Effector CD8-positive, alpha-beta T cell (primary cell): ENCODE measurements at places on chromosomes 2 and 18.
A peak's percentile ranks its signal among the peaks of the same experiment; 100 is the strongest.

DNA sequence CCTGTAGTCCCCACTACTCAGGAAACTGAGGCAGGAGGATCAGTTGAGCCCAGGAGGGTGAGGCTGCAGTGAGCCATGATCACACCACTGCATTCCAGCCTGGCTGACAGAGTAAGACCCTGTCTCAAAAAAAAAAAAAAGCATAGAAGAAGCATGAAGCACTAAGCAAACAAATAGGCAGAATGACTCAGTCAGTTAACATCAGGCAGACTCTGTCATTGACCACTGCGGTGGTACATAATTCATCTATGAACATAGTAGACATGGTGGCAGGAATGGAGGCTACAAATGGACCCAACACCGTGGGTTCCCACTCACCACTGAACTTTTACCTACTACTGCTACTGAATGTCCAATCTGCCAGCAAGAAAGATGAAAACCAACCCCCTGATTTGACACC lies 7.6 kb upstream of the ASXL2 start:
- no peak for DNase-seq

- no peak for DNase-seq
Measured at GRCh38 chr2:169415233-169415748, 53.0 kb upstream of the LRP2 start.

GRCh38 chr18:7032537-7032936 lies 85.1 kb downstream of the LAMA1 start:
- DNase-seq, result no peak

DNA sequence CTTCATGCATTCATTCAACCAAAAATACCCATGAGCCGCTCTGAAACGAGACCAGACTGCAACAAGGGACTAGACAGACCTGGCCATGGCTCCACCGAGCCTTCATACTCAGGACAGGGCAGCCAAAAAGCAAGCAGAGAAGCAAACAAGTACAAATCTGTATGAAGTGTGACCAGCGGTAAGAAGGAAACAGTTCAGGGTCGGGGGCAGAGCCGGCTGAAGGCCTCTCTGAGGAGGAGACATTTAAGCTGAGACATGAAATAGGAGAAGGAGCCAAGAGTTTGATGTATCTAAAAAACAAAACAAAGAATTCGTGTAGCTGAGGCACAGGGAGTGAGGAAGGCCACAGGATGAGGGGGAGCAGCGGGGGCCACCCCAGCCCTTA lies 21.3 kb upstream of the SLC66A3 start:
- no peak for DNase-seq

DNA sequence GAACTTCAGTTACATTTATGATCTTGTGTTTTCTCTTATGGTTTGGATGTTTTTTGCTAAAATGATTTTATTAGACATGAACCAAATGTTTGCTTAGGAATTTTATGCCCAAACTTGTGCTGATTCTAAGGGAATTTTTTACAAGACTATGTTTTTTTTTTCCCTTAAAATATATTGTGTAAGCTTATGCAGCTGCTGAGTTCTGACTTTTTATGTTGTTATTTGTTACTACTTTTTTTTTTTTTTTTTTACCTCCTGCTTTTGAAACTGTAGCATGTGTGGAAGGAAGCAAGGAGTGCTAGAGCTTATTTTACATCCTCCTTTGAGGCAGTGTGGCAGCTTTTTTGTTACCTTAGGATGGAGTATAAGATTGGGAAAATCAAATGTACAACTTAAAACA lies 6.0 kb upstream of the DNAH7 start:
- no peak for DNase-seq

DNA sequence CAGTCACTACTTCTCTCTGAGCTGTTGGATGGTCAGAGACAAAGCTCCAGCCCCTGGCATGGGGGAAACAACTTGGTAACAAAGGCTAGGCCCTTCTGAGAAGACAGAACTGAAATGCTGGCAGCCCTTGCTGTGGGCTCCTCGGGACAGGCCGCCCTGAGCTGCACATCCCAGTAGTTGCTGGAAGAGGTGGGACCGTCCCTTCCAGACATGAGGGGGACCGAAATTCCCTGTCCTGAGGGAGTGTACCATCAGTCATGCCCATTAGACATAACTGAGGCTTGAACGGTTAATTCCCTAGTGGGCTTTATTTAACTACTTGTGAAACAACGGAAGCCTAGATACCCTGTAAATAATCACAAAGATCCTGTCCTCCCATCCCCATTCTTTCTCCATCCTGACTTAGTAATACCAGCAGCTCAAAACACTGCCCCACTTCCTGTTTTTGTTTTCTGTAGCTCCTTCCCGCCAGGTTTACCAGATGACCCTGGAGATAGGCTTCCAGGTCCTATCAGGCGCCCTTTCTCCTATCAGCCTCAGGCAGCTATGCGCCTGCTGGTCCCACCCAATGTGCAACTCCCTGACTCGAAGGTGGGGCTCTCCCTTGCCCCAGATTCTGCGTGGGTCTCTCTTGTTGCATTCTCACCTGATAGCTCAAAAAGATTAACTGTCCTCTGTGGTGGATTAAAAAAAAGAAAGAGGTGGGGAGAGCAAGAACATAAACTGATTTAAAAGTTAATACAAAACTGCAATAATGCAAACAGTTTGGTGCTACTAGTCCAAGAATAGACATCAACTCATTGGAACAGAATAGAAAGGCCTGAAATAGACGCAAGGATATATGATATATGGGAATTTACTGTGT lies 37.0 kb upstream of the NT5DC4 start:
- no peak for DNase-seq

- no peak for DNase-seq
Measured at GRCh38 chr2:157106950-157107349, 150.6 kb upstream of the GALNT5 start.

DNA sequence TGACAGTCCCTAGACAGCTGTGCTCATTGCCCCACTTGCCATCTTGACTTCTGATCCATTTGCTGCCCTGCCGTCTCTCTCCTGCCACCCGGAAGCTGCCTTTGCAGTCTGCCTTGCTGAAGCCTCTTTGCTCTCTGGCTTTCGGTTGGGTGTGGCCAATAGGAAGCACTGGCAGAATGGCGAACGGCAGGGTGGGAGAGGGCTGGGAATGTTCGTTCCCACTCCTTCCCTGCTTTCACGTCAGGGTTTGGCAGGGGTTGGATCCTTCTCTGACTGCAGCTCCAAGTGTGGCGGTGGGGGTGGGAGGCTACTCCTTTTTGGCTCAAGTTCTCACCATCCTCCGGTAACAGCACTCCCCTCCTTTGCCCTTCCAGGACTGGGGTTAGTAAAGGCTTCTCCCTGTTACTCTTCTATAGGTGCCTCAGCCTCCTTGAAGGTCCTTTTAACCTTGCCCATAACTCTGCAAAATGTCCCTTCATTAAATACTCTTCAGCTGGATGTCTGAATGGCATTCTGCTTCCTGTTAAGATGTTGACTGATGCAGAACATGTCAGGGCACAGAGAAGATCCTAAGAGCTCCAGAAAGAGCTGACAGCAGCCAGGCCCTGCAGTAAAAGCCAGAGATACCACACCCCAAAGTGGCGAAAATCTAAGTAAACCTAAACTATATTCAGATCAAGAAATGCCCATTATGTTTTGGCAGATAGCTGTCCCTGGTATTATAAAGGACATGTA lies 299.7 kb downstream of the CDCA7 start:
- DNase-seq, result no peak

GRCh38 chr2:129813404-129813803 lies 166.1 kb upstream of the RAB6C start:
- DNase-seq, result no peak

DNA sequence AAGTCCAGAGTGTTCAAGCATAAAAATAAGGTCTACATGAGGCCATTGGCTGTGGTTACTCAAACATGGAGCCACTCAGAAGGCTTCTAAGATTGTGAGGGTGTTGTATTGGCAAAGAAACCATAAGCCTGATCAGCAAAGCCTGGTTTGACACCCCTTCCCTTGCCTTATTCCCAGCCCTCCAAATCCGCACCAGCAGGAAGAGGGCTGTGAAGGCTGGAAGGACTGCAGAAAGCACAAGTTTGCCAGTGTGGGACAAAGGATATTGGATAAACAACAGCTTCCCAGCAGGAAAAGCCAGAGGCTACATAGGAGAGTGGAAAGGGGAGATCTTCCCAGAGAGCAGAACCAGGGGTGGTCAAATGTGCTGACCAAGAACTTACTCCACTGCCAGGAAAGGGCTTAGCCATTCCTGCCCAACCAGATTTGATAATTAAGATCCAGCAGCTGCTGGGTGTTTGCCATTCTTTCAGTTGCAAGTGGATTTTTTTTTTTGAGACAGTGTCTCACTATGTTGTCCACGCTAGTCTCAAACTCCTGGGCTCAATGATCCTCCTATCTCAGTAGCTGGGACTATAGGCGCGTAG lies 1.5 kb upstream of the PRKAG3 start:
- no peak for DNase-seq

DNA sequence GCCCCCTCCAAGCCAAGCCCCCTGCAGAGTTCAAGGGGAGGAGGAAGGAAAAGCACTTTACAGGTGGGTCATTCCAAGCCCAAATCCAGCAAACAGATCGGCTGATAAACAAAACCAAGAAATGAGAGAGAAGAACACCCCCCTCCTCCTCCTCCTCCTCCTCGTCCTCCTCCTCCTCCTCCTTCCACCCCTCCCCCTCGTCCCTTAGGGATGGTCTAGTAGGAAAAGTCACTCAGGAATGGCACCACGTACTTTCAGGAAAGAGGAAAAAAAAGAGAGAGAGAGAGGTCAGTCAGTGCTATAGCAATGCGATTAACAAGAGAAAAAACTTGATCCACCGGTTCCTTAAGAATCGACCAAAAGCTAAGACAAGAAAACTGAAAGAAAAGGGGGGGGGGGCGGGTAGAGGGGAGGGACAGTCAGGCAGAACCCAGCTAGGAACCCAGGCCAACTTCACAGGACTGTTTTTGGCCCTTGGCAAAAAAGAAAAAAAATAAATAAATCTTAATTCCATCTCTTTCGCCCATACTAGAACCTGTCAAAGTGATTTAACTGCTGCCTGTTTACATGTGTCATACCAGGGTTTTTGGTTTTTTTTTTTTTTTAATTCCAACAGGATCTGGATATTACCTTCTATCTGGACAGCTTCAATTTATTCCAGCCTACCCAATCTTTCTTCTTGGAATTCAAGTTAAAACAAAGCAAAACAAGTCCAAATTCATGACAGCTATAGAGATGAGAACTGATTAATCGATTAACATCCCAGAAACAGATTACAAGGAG lies 906 bp downstream of the IKZF2 start:
- DNase-seq, result no peak

GRCh38 chr2:10141736-10142639 lies 19.4 kb downstream of the RRM2 start:
- no peak for DNase-seq

DNA sequence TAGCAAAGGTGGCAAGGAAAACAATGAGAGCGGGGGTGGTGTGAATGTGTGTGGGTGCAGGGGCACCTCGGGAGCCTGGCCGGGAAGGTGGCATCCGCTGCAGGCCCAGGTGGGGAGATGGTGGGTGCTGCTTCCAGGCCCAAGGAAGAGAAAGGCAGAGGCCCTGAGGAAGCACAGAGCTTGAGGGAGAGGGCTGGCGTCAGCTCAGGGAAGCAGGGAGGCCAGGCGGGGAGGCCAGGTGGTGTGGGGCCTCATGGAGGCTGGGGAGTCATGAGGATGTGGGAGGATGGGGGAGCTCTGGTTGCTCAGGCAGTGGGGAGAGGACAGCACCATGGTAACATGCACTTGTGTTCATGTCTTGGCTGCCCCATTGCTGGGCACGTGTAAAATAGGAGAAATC lies 43.3 kb downstream of the AGAP1 start:
- DNase-seq, result no peak

DNA sequence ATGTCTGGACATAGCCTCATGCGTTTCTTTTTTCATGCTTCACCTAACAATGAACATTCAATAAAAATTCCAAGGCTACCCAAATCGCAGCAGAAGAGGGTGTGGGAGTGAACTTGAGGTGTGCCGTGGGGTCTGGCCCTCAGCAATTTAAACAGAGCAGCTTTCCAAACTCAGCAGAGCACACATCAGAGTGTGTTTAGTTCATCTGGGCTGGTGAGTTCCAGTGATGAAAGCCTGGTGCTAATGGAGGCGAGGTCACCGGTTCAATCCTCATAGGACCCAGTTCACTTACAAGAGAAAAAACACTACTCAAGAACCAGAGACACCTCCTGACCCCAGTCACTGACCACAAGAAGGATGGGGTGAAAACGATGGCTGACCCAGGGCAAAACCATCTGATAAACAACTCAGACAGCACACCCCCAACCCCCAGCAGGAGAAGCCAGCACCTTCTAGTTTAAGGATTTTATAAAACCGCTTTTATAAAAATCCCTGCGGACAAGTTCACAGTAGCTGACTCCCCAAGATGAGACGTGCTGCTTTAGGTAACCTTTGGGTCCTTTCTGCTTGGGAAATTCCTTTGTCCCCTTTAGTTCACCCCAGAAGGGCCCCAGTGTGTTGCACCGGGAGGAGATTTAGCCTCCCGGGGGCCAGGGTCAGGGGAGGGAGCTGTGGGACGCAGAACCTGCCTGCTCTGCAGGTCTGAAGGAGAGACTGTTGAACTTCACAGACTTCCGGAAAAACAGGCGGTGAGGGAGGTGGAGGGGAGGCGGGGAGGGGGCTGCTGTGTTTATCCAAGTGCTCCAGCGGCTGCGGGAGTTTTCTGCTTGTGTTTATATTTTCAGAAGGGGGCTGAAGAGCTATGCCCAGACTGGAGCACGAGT lies 152.7 kb upstream of the SOX11 start:
- no peak for DNase-seq

GRCh38 chr18:3454365-3455089 lies 4.6 kb downstream of the TGIF1 start:
- peak; percentile 21 for DNase-seq

- DNase-seq, result no peak
Measured at GRCh38 chr2:238900511-238900910, 52.6 kb downstream of the TWIST2 start.

GRCh38 chr2:159939946-159940345 lies 122.5 kb downstream of the PLA2R1 start:
- DNase-seq, result no peak

- no peak for DNase-seq
Measured at GRCh38 chr2:156541706-156542105, 105.5 kb downstream of the GPD2 start.

- peak; percentile 26 for DNase-seq
Measured at GRCh38 chr18:74353169-74353775, 37.6 kb downstream of the C18orf63 start.

- DNase-seq, result no peak
Measured at GRCh38 chr2:163682695-163683094, 53.1 kb downstream of the FIGN start.

- no peak for DNase-seq
Measured at GRCh38 chr2:112242384-112242783, 12.5 kb downstream of the ZC3H8 start.

DNA sequence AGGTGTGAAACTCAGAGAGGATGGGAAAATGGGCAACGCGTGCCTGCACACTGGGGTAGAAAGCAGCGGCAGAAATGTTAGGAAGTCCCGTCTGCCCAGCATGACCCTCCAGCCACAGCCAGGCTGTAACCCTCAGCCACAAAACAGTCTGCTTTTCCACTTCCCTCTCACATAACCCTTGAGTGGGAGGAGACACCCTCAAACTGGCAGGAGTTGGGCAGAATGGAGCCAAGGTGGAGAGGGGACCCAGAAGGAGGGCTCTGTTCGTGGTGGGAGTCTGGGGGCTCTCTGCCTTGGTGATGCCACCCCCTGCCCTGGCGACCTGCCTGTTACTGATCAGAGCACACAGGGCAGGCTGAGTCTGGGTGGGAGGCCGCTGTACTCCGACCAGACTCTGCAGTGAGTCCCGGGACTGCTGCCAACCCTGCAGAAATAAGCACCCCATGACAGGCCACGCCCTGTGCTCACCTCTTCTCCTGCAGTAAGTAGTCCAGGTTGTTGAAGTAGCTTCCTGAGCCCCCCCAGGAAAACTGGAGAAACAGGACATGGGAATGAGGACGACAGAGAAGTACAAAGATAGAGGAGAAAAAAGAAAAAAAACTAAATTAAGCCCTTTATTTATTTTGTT lies 16.0 kb downstream of the FAM178B start:
- no peak for DNase-seq
